ENCODE measurements at places on chromosomes 2 and 18.
A peak's percentile ranks its signal among the peaks of the same experiment; 100 is the strongest.

- DNase-seq: no peak
Measured at GRCh38 chr2:66561645-66562303, 126.8 kb downstream of the MEIS1 start.

DNA sequence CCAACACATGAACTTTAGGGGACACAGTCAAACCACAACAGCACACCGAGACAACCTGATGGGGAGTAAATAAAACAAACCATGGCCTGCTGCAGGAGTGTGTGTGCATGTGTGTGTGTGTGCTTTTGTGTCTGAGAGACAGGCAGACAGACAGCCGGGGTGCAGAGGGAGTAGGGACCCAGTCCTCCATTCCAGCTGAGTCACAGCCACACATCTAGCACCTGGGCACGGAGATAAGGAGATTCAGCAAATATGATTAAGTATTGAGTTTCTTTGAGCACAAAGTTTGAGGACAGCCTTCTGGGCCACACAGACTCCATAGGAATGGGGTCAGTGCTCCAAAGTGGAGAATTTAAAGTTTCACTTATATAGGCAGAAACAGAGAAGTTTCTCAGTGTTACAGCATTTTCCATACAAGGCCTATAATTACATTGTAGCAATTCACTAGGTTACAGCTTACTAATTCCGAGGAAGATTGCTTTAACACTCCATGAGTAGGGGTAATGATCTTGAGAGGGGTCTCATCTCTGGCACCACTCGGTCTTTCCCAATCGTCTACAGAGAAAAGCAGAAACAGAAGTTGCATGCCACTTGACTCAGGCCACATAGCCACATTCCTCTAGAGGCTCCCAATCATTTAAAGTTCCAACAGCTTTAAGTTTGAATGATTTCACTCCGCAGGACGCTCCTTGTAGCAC is 30.8 kb upstream of the PRLH start:
- DNase-seq: no peak

- no peak for DNase-seq
Measured at GRCh38 chr2:161028581-161028980, 131.6 kb upstream of the TANK start.

- no peak for DNase-seq
Measured at GRCh38 chr2:138877421-138877820, 97.2 kb upstream of the NXPH2 start.

DNA sequence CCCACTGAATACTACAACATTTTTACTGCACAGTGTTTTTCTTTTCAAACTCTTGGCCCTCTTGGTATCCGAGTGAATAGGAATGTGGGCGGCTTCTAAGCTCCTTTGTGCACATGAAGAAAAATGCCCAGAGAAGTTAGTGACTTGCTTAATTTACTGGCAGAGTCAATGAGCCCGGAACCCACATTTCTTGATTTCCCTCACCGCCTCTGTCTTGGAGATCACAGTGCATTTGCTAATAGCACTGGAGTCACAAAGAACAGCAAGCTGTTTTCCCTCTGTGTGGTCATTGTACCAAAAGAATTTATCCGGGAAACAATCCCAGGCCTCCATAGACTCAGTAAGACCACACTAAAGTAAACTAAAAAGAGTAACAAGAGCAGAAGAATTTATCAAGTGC is 18.9 kb downstream of the STON1 start:
- DNase-seq: no peak

DNA sequence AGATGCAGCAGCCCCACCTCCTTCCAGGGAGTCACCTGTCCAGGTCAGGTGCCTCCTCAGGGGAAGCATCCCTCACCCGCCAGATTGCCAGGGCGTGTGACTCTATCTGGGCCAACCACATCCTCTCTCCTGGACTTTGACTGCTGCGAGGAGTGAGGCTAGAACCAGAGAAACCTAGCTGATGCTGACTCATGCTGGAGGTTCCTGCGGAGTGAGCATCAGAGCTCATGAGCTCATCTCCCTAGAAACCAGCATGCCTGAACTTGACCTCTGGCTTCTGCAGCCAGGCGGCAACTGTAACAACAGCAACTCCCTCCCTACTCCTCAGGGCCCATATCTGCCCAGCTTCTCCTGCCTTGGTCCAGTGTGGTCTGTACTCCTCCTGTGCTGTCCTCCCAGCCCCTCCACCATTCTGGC is 28.3 kb upstream of the NT5DC4 start:
- peak; percentile 45 for DNase-seq

- no peak for DNase-seq
Measured at GRCh38 chr18:9552191-9552590, 62.2 kb downstream of the PPP4R1 start.

DNA sequence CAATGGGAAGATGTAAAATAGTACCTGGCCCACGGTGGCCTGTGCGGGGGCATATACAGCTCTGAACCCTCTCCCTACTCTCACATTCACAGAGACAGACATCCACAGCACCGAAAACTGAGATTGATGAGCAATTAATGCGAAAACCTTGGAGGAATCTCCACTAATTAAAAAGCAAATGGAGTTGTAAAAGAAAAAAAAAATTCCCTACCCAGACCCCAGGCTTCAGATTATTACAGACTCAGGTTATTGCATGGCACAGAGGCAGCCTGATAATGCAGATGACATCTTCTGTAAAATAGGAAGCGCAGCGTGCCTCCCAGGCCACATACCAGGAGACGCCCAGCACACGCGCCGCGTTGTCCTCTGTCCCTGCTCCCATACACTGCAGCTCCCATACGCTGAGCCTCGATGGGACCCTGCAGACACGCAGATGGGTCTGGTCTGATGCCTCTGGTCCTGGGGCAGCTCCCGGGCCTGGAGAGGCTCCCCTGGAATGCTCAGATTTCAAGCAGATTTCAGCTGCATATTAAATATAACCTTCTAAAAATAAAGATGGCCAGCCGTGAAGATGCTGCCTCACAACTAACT is 496.1 kb upstream of the MYT1L start:
- no peak for DNase-seq

DNA sequence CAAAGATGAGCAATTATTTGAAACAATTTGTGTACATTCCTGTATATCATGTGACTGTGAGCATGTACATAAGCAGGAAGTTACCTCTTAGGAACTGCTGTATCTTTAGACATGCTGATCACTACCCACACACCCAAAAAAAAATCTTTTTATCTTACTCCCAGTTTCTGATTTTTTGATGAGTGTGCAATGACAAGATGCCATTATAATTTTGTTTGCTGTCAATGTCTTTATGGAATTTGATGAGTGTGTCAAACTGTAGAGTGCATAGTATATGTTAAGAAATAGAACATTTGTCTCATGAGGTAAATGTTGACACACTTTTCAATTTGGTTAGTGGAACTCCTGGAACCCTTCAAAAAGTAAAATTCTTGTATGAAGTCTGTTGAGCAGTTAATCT is 84.0 kb upstream of the TMEFF2 start:
- DNase-seq: no peak

DNA sequence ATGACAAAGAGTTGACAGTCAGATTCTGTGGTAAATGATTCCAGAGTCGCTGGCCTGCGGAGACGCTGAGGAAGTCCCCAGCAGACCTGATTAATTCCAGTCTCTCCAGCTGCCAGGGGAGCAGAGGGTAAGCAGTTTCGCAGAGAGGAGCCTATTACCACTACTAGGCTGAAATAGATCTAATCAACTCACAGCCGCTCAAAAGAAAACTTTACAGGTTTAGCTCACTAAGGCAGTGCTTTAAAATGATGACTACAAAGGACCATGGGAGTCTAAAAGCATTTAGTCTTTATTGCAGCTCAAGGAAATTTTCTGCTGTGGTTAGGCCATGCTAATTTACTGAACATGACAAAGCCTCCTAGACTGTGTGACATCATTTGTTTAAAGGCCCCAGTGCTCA is 445.6 kb upstream of the POU3F3 start:
- no peak for DNase-seq

- DNase-seq: no peak
Measured at GRCh38 chr2:121287146-121287798, 2.3 kb upstream of the TFCP2L1 start.

- DNase-seq: no peak
Measured at GRCh38 chr2:100189387-100189786, 47.0 kb upstream of the AFF3 start.

GRCh38 chr2:218369330-218369729 is 12.7 kb downstream of the CATIP start:
- DNase-seq: no peak

GRCh38 chr2:139685090-139685983 is 905.1 kb upstream of the NXPH2 start:
- no peak for DNase-seq

DNA sequence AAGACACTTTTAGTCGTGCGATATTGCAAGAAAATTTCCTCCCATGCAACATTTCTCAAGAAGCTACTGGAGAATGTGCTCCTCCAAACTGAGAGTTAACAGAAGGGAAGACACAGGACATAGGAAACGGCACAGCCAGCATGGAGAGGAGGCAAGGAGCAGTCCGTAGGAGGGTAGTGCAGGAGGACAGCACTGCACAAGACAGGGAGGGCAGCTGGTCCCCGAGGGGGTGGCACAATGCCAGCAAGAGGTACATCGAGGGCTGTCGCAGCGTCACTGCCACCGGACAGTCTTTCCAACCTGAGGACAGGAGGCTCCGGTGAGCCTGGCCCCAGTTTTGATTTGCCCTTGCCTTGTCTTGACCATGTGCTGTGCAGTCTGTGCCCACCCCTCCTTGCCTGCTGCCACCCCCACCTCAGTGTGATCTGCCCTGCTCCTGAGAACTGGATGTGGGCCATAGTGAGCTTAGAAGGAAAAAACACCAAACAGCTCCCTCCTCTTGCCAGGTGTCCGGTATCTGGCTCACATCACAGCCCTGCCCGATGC is 81.6 kb upstream of the LAPTM4A start:
- DNase-seq: no peak

- DNase-seq: no peak
Measured at GRCh38 chr2:233265899-233266431, 14.5 kb downstream of the ATG16L1 start.

DNA sequence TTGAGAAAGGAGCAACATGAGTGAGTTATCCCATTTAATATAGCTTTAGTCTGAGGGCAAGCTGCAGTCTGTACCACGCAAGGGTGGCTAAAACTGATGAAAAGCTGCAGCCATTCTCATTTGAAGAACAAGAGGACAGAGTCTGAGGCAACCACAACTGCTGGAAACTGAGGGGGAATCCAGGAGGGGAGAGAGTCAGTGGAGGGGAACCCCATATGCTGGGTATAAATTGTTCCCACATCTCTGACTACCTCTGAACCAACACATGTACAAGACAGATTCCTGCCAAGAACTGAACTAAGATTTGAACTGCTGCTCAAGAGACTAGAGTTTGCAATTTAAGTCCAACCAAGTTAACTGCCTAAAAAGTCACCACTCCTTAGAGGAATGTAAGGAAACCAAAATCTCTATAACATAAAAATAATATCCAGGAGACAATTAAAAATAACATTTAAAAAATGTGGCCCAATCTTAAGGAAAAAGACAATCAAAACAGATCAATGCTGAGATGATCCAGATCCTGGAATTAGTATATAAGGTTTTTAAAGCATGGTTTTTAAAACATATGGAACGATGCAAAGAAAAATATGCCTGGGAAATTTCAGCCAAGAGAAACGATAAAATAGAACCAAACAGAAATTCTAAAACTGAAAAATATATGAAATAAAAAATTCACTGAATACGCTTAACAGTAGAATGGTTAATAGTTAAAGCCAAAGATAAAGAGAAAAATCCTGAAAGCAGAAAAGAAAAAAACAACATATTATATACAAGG is 11.2 kb downstream of the CWC22 start:
- no peak for DNase-seq

DNA sequence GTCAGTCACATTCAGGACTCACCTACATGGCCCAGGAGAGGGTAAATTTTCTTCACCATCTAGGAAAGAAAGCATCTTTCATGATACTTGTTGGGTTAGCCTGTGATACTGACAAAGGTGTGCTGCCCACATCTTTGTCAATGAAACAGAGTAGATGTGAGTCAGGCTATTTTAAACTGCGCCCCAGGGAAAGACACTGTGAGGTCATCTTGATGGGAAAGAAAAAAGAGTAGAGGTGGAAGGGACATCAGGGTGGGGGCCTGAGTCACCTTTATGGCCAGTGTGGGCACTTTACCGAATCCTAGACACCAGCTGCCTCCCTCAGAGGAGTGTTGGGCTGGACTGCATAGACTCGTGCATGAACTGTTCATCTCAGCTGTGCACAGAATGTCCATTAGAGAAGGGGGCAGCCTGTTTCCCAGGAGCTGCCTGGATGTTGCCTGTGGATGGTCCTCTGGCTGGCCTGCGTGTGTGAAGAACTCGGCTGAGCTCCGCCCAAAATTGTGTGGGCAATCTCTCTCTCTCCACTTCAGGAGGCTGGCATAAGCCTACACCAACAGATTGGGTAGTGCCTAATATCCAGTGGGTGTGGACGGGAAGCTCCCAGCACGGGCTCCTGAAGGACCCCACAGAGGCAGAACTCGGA is 278.7 kb upstream of the PXDN start:
- no peak for DNase-seq

DNA sequence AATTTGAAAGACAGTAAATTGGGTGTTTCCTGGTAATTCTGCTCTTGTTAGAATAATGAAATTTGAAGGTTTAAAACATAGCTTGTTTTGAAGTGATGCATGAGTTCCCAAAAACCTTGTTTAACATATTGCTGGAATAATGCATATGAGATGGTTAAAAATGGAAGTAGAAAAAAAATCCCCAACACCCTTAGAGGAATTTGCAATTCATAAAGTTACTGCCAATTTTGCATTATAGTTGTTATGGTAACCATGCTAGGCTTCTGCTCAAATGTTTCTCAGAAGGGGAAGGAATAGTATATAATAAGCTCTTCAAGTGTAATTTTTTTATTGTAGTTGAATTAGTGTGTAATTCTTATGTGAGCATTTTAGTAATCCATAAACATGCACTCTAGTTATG is 49.1 kb downstream of the FASTKD2 start:
- no peak for DNase-seq

- DNase-seq: no peak
Measured at GRCh38 chr2:171512014-171512413, 10.3 kb upstream of the CYBRD1 start.

DNA sequence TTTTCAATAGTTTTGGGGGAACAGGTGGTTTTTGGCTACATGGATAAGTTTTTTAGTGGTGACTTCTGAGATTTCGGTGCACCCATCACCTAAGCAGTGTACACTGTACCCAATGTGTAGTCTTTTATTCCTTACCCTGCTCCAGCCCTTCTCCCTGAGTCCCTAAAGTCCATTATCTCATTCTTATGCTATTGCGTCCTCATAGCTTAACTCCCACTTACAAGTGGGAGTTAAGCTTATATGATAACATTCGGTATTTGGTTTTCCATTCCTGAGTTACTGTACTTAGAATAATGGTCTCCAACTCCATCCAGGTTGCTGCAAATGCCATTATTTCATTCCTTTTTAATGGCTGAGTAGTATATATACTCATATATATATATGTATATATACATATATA is 90.9 kb upstream of the ACSL3 start:
- no peak for DNase-seq

DNA sequence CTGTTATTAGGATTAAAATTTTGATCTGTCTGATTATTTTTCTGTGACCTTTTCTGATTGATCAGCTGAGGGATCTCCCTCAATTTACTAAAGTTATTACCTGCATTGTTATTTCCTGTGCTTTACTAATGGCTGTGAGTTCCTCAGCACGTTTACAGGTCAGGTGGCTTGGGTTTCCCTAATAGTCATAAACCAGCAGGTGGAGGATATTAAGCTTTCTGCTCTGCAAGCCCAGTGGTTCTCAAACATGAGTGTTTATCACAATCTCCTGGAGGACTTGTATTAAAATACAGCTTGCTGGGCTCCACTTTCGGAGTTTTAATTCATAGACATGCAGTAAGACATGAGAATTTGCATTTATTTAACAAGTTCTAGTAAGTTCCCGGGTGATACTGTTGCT is 22.4 kb upstream of the UGP2 start:
- DNase-seq: no peak
